ENCODE measurements at places on chromosomes 6 and 20. TPM values are rescaled to one million over a fixed set of nuclear protein-coding genes. Genes with fewer than 3 reads are reported as not detected.

KCNK5 gene
- not detected for total RNA-seq

MUC21 gene
- not detected for total RNA-seq

PSMG4 gene
- total RNA-seq: 58.5 TPM

REM1 gene
- total RNA-seq: not detected

ELMO2 gene
- total RNA-seq: 30.1 TPM

AVP gene
- total RNA-seq: not detected

HLA-DMA gene
- total RNA-seq: 2.1 TPM

SRC gene
- total RNA-seq: 9.7 TPM

RAET1E gene
- 0.46 TPM for total RNA-seq

SLC17A2 gene
- not detected for total RNA-seq

RUNX2 gene
- not detected for total RNA-seq

HDGFL1 gene
- not detected for total RNA-seq

LAMP5 gene
- under 0.01 TPM for total RNA-seq

GRM4 gene
- not detected for total RNA-seq

ERVFRD-1 gene
- total RNA-seq: not detected

C20orf141 gene
- not detected for total RNA-seq

TNF gene
- under 0.01 TPM for total RNA-seq

HRH3 gene
- total RNA-seq: not detected

TAGAP gene
- not detected for total RNA-seq

TSHZ2 gene
- under 0.01 TPM for total RNA-seq

FAM209A gene
- not detected for total RNA-seq

SRSF12 gene
- not detected for total RNA-seq

ELOVL4 gene
- 2.3 TPM for total RNA-seq

DDRGK1 gene
- 26.3 TPM for total RNA-seq

DACT2 gene
- total RNA-seq: not detected

TMEM200A gene
- total RNA-seq: 3.0 TPM

OLIG3 gene
- not detected for total RNA-seq

DNAH8 gene
- total RNA-seq: 0.76 TPM

COL12A1 gene
- total RNA-seq: 11.1 TPM

C20orf202 gene
- total RNA-seq: not detected

OGFR gene
- 80.9 TPM for total RNA-seq

CFB gene
- total RNA-seq: 1.3 TPM

TRDN gene
- not detected for total RNA-seq

C6orf58 gene
- not detected for total RNA-seq

ARMC12 gene
- not detected for total RNA-seq

LRP11 gene
- 24.7 TPM for total RNA-seq

BPI gene
- not detected for total RNA-seq

OR2B6 gene
- not detected for total RNA-seq

VGLL2 gene
- not detected for total RNA-seq

COL20A1 gene
- total RNA-seq: not detected

FLRT3 gene
- total RNA-seq: under 0.01 TPM

Measured in epithelial cell of umbilical artery (primary cell).